CD8-positive, alpha-beta memory T cell (primary cell): ENCODE measurements at places on chromosomes 12 and 14. TPM values are rescaled to one million over a fixed set of nuclear protein-coding genes. Genes with fewer than 3 reads are reported as not detected.

DNA sequence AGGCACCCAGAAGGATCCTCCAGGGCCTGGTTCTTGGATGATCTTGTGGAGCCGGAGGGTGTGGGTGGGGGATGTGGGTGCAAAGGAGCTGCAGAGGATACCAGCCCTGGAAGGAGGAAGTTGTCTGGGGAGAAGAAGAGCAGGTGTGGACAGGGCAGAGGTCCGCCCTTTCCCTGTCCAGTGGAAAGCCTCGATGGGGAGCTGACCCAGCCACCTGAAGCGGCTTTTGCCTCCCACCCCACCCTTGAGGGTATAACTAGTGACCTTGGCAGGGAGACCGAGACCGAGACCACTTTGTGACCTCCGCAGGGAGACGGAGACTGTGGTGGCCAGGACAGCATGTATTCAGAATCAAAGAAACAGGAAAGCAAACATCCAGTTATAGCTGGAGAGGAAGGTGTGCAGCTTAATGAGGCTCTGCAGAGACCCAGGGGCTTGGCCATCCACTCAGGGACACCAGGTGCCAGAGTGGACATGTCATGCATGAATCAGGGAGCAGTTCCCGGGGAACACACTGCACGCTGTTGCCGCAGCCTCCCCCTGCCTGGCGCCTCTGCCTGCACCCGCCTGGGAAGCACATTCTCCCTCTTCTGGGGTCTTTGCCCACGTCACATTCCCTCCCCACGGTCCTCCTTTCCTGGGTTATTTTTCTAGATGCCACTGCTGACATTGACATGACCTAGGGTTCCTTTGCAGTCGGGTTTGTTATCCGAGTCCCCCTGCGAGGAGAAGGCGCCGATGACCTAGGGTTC lies 87.7 kb downstream of the ADGRD1 start:
- no peaks in the 10 kb centered on the region for H3K4me1 ChIP-seq
- H3K27me3 ChIP-seq = no peaks in the 10 kb centered on the region
- no peaks in the 10 kb centered on the region for H3K36me3 ChIP-seq

- no peak overlapping the region for H3K4me3 ChIP-seq
- no peak for DNase-seq
- no peaks in the 10 kb centered on the region for H3K27me3 ChIP-seq
- H3K36me3 ChIP-seq = no peaks in the 10 kb centered on the region
- H3K27ac ChIP-seq = no peak overlapping the region
Observed at GRCh38 chr14:33839193-33840076, 111.4 kb downstream of the EGLN3 start.

DNA sequence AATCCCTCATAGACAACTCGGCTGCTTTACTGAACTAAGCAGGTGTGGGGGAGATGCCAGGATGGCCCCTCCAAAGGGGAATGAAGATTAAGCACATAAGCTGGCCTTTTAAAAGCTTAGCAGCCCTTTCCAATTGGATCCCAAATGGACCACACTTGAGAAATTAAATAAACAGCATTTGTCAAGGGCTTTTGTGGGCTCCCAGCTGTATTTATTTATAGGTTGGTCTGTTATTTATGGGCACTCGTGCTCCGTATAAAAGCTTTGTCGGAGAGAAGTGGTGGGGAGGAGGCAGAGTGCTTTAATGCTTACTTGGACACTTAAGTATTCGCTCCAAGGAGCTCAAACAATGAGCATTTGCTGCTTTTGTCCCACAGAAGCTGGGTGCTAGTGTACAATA lies 580.2 kb downstream of the MED13L start:
- DNase-seq = no peak
- H3K27ac ChIP-seq = no peak overlapping the region
- no peaks in the 10 kb centered on the region for H3K36me3 ChIP-seq
- no peak overlapping the region for H3K4me3 ChIP-seq

DNA sequence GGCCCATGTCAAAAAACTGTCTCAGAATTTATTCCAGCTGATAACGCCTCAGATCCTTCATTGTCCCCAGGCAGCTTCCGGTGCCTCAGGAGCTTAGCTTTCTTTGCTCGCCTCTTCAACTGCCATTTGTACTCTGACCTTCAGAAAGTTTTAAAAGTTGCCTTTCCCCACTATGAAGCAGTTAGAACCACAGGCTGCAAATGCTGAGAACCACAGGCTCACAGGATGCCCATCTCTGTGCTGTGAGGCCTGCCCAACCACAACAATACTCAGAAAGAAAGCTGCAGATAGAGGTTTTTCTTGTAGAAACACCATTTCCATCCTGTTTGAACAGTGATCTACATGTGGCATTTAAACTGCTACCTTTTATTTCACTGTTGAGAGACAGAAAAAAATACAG lies 131.1 kb downstream of the PRKCH start:
- peak; percentile 35 for DNase-seq
- H3K27ac ChIP-seq = no peak overlapping the region
- H3K36me3 ChIP-seq = peaks cover 30% of the 10 kb centered on the region
- peak overlapping the region; percentile 48 for H3K4me3 ChIP-seq
- H3K4me1 ChIP-seq = peaks cover 98% of the 10 kb centered on the region

DNA sequence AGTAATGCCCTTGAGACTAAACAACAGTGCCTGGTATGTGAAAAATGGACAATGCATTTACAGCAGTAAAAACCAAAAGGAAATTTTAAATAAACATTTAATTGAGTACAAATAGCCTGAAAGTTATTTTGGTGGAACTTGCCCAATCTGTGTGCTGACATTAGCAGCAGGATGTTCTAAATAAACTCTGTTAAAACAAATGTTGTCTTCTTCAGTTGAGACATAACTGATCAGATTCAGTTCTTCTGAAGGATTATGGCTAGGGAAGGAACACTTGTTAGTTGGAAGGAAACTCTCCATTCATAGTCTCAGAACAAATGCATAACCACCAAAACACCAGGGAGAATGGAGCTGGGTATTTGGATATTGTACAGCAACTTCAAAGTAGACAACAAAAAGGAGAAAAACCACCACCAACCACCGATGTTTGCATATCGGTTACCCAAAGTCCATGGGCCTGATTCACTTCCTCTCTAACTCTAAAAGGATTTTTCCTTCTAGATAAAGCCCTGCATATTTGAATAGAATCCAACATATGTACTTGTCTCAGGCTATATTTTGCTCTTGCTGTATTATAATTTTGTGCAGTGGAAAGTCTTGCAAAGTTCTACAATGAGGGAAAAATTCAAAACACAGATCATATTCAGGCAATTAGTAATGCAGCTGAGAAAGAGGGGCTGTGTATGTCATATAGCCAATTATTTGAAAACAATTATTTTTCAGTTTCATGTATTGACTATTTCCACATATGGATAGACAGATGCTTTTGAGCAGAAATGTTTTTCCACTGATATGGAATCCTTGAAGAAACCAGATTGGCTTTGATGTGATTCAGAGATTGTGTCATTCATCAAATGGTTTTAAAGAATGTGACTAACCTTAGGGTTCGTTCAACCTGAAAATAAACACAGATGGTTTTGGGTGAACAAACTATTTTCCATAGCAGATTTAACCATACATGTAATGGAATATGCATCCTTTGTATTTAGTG lies 152.2 kb upstream of the BMP4 start:
- H3K4me1 ChIP-seq = no peaks in the 10 kb centered on the region
- no peak for DNase-seq

GRCh38 chr12:3888659-3889058 lies 15.5 kb upstream of the PARP11 start:
- H3K27me3 ChIP-seq = no peaks in the 10 kb centered on the region
- no peak for DNase-seq

GRCh38 chr12:105431537-105432100 lies 101.1 kb downstream of the C12orf75 start:
- no peaks in the 10 kb centered on the region for H3K27me3 ChIP-seq
- no peaks in the 10 kb centered on the region for H3K36me3 ChIP-seq
- H3K4me1 ChIP-seq = no peaks in the 10 kb centered on the region
- no peak overlapping the region for H3K27ac ChIP-seq

DNA sequence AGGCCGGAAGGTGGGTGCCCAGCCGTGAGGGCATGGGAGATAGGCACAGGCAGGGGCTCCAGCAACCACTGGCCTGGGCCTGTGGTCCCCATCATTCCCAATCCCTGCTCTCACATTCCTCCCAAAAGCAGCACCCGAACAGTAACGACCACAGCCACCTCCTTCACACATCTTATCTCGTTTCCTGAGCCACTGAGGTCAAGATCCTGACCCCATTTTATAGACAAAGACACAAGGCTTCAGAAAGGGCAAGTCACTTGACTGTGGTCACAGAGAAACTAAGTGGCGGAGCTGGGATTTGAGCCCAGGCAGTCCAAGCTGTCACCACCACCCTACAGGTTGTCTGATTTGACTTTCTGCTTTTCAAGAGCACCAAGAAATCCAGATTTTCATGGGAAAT lies 38.9 kb downstream of the DTX1 start:
- H3K27ac ChIP-seq = no peak overlapping the region
- no peaks in the 10 kb centered on the region for H3K36me3 ChIP-seq
- no peaks in the 10 kb centered on the region for H3K27me3 ChIP-seq
- H3K4me3 ChIP-seq = no peak overlapping the region

DNA sequence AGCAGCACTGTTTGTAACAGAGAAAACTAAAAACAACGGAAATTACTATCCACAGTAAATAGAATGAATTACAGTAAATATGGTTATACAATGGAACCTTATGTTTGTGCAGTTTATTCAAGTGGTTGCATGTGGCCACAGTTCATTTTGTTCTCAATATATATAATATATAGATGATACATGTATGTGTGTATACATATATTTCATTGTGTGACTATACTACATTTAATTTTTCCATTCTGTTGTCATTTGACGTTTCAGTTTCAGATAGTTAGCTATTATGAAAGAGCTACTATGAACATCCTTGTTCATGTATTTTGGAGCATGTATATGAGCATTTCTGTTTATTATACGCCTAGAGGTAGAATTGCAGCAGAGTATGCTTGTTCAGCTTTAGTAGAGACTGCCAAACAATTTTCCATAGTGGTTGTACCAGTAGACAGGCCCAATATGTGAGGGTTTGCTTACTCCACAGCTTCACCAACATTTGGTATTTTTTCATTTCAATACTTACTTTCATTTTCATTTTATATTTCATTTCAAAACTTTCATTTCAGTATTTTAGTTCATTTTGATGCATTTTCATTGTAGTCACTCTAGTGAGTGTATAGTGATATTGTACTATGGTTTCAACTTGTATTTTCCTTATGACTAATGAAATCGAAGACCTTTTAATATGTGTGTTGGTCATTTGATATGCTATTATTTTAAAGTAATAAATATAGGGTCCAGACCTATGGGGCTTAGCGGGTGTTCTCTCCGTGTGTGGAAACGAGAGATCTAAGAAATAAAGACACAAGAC lies 141.5 kb upstream of the FGD4 start:
- H3K27ac ChIP-seq = no peak overlapping the region
- no peak overlapping the region for H3K4me3 ChIP-seq
- DNase-seq = no peak
- H3K36me3 ChIP-seq = no peaks in the 10 kb centered on the region

- no peaks in the 10 kb centered on the region for H3K4me1 ChIP-seq
- H3K27me3 ChIP-seq = no peaks in the 10 kb centered on the region
- H3K27ac ChIP-seq = peak overlapping the region; percentile 57
- H3K4me3 ChIP-seq = no peak overlapping the region
- DNase-seq = no peak
Observed at GRCh38 chr12:131229426-131230339, 276.0 kb downstream of the ADGRD1 start.

GRCh38 chr14:99820702-99821331 lies 27.6 kb downstream of the EML1 start:
- no peak overlapping the region for H3K27ac ChIP-seq
- no peak for DNase-seq

GRCh38 chr12:93571925-93572711 lies at the start of gene SOCS2:
TSS of gene SOCS2 (plus strand) at chr12:93572675. CDS start at chr12:93572898, 223 bp downstream.
- peak within 1 kb of the TSS; percentile 90 for H3K4me3 ChIP-seq
- no peaks in the 10 kb centered on the region for H3K27me3 ChIP-seq
- peak; percentile 12 for DNase-seq
- H3K27ac ChIP-seq = peak within 1 kb of the TSS; percentile 83
- H3K36me3 ChIP-seq = no peaks in the 10 kb centered on the region

GRCh38 chr12:70831543-70831942 lies 89.0 kb downstream of the PTPRR start:
- H3K36me3 ChIP-seq = no peaks in the 10 kb centered on the region
- no peak overlapping the region for H3K27ac ChIP-seq
- H3K4me3 ChIP-seq = no peak overlapping the region

DNA sequence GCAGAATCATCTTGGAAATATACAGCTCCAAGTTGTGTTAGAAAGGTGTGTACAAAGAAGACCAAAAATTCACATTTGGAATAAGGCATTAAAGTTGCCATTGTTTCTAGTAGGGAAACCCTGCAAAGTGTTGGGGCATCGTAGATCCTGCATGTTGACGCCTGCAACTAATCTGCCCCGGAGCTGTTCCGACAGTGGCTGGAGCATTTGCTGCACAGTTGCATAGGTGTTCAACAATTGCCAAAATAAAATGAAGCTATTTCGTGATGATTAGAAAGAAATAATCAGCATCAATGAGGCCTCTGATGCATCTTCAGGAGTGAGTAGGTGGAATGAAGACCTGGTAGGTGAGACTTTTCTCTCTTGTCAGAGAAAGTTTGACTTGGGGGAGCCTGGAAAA lies 47.3 kb downstream of the DAD1 start:
- peak overlapping the region; percentile 60 for H3K4me3 ChIP-seq
- no peaks in the 10 kb centered on the region for H3K27me3 ChIP-seq
- no peak for DNase-seq
- peak overlapping the region; percentile 35 for H3K27ac ChIP-seq
- peaks cover 95% of the 10 kb centered on the region for H3K36me3 ChIP-seq
- H3K4me1 ChIP-seq = peaks cover 99% of the 10 kb centered on the region

- no peaks in the 10 kb centered on the region for H3K27me3 ChIP-seq
- H3K4me1 ChIP-seq = no peaks in the 10 kb centered on the region
- no peak for DNase-seq
- H3K27ac ChIP-seq = no peak overlapping the region
- H3K4me3 ChIP-seq = no peak overlapping the region
- no peaks in the 10 kb centered on the region for H3K36me3 ChIP-seq
Observed at GRCh38 chr12:80655751-80656150, 51.7 kb upstream of the MYF6 start.

- DNase-seq = no peak
- H3K4me1 ChIP-seq = no peaks in the 10 kb centered on the region
- H3K36me3 ChIP-seq = no peaks in the 10 kb centered on the region
- no peak overlapping the region for H3K27ac ChIP-seq
- no peak overlapping the region for H3K4me3 ChIP-seq
Observed at GRCh38 chr12:42757624-42758119, 168.1 kb upstream of the PRICKLE1 start.

SLC10A1 gene
- not detected for total RNA-seq

TEX22 gene
- 2.9 TPM for total RNA-seq

CRADD gene
- total RNA-seq = 11.7 TPM

SLC17A8 gene
- not detected for total RNA-seq

NEUROD4 gene
- not detected for total RNA-seq

LHX5 gene
- not detected for total RNA-seq

LTB4R2 gene
- 8.7 TPM for total RNA-seq

NFATC4 gene
- total RNA-seq = 1.5 TPM

SYT1 gene
- total RNA-seq = not detected
